ENCODE measurements at places on chromosomes 5 and 9. TPM values are rescaled to one million over a fixed set of nuclear protein-coding genes. Genes with fewer than 3 reads are reported as not detected.

The EGFL7 gene
- total RNA-seq: 189 TPM

The LCN2 gene
- total RNA-seq: not detected

The CDO1 gene
- total RNA-seq: 0.72 TPM

The CCDC152 gene
- total RNA-seq: 2.3 TPM

The VDAC1 gene
- total RNA-seq: 336 TPM

The DNAI1 gene
- not detected for total RNA-seq

The STPG3 gene
- total RNA-seq: not detected

The FOXI1 gene
- not detected for total RNA-seq

The HTR4 gene
- not detected for total RNA-seq

The CDC20B gene
- total RNA-seq: not detected

The FAM153A gene
- not detected for total RNA-seq

The PIP5K1B gene
- total RNA-seq: not detected

The PCDHA13 gene
- total RNA-seq: not detected

The POMT1 gene
- 19.6 TPM for total RNA-seq

The OR5C1 gene
- total RNA-seq: not detected

The KIF27 gene
- 2.5 TPM for total RNA-seq
